Stimulated activated CD4-positive, alpha-beta T cell treated with anti-CD3 and anti-CD28 coated beads, Interleukin-1b, Interleukin-23, amount 100 ng/mL, for 4 hours (primary cell): ENCODE measurements at places on chromosomes 12 and 14.
A peak's percentile ranks its signal among the peaks of the same experiment; 100 is the strongest.

- no peak for DNase-seq
Observed at GRCh38 chr14:54629183-54629582, 62.3 kb downstream of the SAMD4A start.

DNA sequence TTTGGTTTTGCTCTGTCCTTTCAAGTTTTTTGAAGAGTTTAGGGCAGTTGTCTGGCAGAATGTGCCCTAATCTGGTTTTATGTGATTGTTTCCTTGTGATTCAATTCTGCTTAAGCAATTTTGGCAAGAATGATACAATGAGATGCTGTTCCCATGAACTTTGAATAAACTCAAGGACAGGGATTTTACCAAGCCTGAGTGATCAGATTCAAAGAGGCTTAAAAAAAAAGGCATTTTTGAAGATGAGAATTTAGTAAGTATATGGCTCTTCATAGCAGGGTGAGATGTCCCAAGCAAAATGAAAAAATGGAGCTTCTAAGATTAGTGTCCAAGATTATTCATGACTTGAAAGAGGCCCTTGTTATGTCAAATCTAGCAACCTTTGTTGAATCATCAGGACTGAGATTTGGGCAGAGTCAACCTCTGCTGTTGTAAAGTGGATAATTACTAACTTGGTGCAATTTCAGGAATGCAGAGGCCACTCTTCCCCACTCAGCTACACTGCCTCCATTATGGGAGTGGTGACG is 180.6 kb upstream of the NUDT4 start:
- DNase-seq = no peak

DNA sequence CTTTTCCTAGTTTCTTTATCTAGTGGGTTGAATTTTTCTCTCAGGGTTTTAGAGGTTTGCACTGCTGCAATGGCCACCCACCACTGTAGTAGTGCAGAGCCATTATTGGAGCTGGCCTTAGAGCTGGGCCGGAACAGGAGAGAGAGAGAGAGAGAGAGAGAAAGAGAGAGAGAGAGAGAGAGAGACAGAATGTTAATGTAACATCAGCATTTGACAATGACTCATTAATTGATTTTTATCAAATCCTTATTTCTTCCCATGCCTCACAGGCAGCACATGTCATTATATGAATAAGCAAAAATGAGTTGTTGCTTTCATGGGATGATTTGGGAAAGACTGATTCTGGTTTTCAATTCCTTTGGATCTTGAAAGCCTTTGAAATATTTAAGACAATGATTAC is 76.3 kb upstream of the PPP4R3A start:
- no peak for DNase-seq

GRCh38 chr14:29148221-29148620 is 381.6 kb downstream of the FOXG1 start:
- no peak for DNase-seq

DNA sequence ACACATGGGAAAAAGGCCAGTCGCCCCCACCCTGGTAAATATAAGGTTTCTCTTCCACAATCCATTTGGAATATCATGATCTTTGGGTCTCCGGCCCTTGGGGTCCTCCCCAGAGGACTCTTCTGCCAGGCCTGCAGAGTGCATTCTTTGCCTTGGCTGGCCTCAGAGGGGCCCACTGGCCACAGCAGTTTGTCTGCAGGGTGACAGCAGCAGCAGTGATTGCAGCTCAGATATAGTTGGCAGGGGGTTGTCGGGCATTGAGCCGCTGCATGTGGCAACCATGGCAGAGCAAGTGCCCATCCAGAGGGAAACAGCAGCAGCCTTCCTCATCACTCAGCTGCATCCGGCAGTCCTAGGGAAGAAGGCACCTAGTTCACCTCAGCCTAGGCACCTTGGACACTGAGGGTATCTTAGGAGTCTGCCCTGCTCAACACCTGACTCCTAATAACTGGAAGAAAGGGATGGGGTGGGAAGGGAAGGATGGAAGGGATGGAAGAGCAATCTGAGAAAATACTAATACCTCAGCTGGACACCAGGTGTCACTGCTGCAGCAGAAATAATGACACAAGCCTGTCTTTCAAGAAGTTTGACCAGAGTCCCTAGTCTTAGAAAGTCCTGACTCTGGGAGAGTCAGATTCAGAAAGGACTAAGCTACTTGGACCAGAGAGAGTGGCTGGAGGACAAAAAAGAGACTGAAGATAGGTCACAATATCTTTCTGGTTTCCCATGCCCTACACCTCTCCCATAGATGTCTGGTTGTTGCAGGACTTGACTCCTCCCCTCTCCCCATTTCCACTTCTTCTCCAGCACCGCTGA is 8.9 kb downstream of the AJUBA start:
- DNase-seq = no peak

DNA sequence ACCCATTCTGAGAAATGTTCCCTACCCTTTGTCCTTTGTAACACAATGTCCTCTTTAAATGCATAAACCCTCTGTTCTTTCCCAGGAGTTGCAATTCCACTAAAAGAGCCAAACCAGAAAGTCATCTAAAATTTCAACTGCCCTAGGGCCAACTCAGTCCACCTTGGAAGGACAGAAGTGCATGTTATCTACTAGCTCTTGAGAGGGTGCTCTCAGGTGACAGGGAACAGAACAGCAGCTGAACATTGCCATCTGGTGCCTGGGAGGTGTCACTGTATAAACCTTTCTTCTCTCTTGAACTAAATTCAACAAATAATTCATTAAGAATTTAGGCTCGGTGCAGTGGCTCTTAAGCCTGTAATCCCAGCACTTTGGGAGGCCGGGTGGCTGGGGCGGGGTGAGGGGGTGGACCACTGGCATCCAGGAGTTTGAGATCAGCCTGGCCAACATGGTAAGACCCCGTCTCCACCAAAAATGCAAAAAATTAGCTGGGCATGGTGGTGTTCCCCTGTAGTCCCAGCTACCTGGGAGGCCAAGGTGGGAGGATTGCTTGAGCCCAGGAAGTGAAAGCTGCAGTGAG is 10.3 kb upstream of the FERMT2 start:
- peak; percentile 32 for DNase-seq

DNA sequence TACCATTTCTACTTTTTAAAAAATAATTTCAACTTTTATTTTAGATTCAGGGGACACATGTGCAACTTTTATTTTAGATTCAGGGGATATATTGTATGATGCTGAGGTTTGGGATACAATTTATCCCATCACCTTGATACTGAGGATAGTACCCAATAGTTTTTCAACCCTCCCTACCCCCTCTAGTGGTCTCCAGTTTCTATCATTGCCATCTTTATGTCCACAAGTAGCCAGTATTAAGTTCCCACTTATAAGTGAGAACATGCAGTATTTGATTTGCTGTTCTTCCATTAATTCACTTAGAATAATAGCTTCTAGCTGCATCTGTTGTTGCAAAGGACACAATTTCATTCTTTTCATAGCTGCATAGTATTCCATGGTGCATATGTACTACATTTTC is 162.5 kb downstream of the ANKS1B start:
- DNase-seq = no peak

DNA sequence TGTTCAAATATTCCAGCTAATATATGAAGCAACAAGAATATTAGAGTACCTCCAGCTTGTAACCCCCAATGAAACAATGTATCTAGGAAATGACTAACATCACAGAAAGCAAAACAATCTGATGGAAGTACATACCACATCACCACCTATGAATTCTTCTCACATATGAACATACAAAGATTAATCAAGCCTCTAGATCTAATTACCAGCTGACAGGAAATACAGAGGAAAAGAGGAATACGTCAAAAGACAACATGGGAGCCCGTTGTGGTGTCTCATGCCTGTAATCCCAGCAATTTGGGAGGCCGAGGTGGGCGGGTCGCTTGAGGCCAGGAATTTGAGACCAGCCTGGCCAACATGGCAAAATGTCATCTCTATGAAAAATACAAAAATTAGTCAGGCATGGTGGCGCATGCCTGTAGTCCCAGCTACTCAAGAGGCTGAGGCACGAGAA is 7.5 kb downstream of the NEDD8 start:
- DNase-seq = no peak

DNA sequence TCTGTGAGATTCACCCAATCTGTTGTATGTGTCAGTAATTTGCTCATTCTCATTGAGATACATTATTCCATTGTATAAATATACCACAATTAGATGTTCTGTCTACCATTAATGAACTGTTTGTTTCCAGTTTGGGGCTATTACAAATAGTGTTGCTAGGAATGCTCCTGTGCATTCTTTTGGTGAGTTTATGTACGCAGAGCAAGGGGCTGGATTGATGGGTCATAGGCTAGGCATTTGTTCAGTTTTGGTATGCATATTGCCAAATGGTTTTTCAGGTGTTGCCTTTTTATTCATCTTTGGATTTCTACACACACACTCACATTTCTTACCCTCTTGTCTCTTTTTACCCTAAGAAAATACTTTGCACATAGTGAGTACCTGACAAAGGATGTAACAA is 93.4 kb downstream of the GPATCH2L start:
- no peak for DNase-seq

DNA sequence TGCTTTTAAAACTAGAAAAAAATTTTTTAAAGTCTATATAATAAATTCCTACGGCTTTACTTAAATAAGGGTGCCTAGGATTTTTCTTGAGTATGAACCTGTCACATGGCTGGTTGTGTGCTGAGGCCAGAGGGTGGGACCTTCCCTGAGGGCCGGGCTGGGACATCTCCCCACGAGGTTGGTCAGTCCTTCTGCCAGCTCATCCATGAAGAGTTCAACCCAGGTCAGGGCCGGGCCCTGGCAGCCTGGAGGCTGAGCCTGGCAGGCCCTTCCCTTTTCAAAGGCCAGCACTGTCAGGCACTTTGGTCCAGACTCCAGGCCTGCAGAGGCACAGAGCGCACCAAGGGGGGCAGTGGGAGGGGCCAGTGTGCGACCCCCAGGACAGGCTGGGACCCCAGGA is 31.7 kb downstream of the TNFAIP2 start:
- DNase-seq = no peak

DNA sequence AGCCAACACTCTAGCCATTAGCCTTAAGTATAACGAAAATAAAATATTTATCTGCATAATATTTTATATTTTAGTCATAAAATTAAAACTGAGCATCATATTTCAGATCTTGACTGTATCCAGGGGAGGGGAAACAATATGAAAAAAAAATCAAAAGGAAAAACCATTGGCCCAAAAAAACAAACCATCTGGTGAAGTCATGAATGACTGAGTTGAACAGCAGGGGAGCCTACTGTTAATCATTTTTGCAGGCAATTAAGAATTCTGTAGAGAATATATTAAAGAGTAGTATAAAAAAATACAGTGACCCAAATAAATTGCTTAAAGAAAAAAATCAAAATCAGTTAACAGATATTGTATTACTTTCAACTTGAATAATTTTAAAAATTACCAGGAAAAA is 224.8 kb downstream of the C12orf50 start:
- no peak for DNase-seq

DNA sequence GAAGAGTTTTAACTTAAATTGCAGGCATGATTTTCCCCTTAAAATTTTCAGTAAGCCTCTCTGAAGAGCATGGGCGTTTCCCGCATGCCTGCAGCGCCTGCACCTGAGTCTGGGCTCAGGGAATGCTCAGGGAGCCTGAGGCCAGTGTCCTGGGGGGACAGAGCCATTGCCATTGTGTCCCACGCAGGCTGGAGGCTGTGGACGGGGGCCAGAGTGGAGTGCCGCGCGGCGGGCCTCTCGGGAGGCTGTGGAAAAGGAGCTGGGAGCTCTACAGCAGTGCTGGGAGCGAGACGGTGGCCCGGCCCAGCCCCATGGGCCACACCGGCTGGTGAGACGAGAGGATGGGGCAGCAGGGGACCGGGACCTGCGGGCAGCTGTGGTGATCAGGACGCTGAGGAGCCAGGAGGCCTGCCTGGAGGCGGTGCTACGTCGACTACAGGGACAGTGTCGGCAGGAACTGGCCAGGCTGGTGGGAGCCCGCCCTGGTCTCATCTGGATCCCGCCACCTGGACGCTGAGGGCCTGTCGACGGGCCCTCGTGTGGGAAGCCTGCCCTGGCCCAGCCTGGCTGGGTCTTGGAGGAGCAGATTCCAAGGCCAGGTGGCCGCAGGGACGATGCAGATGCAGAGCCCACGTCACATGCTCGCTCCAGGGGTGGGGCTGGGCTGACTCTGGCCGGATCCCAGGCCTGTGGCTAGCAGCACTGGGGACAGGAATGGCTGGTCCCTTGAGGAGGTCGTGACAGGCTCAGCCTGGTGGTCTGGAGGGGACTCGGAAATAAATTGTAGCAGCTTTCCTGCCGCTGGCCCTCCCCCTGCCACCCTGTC is 7.6 kb downstream of the TEDC1 start:
- no peak for DNase-seq
